ENCODE measurements at places on chromosomes 5 and 9.

- DNase-seq: no peak
Observed at GRCh38 chr5:137465930-137466329, 33.2 kb downstream of the SPOCK1 start.

GRCh38 chr5:148836272-148837250 is 10.2 kb downstream of the ADRB2 start:
- DNase-seq: no peak

DNA sequence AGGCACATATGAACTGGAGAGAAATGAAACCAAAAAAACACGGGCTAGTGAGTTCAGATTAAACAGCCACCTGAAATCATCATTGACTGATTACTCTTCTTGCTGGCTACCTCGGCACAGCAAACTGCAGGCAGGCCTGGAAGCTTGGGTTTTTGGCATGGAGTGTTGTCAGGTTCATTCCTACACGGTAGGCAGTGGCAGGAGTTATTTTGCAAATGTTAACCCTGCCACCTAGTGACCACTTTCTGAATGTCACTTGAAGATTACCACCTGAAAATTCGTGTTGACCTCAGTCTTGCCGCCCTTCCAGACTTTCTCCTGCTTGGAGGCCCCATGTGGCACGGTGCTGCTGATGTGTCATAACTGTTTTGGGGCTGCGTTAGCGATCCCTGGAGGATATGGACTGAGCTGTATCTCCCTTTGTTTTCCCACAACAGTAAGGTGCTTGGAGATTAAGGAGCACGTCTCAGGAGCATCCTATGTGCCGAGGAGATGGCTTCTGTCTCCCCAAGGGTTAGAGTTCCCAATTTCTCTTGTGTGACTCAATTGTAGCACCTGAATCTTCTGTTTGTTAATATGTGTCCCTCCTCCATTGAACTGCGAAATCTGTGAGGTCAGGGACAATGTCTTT is 12.7 kb upstream of the CD180 start:
- peak; percentile 13 for DNase-seq

DNA sequence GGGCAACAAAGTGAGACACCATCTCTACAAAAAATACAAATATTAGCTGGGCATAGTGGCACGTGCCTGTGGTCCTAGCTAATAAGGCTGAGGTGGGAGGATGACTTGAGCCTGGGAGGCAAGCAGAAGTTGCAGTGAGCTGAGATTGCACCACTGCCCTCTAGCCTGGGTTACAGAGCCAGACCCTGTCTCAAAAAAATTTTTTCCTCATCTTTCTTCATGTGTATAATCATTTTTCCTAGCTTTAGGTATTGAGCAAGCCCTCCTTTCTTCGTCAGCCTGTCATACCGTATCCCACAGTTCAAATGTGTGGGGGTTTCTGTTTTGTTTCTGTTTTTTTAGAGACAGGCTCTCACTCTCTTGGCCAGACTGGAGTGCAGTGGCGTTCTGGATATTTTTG is 41.3 kb downstream of the EHMT1 start:
- DNase-seq: no peak

DNA sequence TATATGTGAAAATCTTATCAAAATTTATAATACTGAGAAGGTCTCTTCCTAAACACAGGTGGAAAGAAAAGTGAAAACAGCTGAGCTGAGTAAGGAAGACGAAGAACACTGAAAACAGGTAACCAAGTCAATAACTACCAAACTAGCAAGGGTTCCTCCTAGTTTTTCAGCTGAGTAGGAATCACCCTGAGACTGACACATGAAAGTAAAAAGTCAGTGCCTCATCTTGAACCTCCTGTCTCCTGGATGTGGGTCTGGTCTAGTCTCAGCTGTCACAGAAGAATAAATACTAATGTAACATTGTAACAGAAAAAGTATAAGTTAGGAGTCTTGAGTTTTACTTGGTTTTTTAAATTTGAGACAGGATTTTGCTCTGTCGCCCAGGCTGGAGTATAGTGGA is 121.0 kb downstream of the MEF2C start:
- DNase-seq: no peak

- DNase-seq: no peak
Observed at GRCh38 chr9:129954868-129955550, 88.0 kb downstream of the FNBP1 start.

GRCh38 chr5:32523625-32524024 is 61.7 kb upstream of the SUB1 start:
- DNase-seq: no peak

DNA sequence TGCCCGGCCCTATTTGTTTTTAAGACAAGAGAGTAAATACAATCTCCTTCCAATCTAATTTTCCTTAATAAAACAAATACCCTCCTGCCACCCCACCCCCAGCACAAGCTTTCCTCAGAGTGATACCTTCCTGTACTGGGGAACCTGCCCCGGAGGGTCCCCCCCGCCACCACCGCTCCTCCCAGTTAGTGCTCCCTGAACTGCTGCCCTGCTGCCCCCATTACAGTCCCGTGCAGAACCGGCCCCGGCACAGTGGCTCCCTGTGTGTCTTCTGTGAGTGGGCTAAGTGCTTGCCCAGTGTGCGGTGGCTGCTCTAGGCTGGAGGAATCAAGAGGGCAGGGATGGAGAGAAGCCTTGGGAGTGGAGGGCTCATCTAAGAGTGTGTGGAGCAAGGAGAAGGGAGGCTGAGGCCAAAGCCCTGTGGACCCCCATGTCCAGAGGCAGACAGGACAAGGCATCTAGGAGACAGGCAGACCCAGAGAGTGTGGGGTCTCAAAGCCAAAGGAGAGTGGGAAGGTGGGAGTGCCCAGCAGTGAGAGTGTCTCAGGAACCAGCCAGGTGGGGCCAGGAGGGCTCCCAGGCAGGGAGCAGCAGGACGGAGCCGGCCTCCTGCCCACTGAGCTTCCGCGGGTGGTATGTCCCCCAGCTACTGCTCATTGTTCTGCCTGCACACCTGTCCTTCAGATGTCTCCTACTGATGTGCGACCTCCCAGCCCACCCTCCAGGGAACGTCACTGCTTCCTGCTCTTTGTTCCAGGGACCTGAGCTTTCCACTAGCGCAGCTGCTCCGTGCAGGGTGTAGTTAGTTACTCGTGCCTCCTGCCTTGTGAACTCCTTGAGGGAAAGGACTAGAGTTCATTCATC is 129.0 kb downstream of the DAB2IP start:
- DNase-seq: no peak

DNA sequence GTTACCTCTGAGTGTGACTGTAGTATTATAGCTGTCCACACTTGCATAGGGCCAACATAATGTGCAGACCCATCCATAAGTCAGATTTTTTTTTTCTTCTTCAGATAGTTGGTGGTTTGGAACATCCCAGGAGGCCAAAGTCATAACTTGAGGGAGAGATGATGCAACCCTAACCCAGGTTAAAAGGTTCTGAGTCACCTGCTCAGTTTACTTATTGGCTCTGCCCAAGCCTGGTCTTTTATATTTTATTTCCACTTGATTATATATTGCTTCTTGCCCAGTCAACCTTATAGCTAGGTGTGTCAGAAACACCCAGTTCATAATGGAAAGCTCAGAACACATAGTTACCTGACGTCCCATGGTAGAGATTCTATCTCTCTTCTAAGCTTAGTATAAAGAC is 113.1 kb upstream of the PCSK1 start:
- DNase-seq: no peak

GRCh38 chr9:100600521-100601079 is 22.7 kb downstream of the CAVIN4 start:
- no peak for DNase-seq

DNA sequence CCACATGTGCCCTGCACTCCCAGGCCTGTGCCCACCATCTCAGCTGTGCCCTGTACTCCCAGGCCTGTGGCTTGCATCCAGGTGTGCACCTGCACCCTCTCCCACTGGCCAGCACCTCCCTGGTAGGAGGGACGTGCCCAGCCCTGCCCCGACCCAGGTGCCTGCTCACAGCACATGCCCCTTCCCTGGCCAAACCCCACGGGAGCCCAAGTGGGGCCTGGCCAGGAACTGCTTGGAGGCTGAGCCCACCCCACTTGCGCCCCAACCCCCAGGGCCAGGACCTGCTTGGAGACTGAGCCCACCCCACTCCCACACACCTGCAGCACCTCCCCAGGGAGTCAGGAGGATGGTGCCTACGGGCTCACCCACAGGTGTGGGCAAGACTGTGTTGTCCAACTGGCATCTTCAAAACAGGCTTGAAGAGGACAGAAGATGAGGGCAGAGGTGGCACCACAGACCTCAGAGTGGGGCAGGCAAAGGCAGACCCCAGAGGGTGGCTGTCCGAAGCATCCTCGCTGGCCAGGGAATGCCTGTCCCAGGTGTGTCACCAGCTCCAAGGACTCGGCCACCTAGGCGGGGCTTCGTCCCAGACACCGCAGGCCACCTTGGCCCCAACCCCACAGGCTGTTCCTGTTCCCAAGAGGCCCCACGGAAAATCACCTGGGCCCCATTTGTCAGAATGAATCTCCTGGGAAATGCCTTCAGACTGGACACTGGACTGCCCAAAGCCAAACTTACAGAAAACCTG is 10.8 kb downstream of the ZDHHC11B start:
- DNase-seq: no peak

DNA sequence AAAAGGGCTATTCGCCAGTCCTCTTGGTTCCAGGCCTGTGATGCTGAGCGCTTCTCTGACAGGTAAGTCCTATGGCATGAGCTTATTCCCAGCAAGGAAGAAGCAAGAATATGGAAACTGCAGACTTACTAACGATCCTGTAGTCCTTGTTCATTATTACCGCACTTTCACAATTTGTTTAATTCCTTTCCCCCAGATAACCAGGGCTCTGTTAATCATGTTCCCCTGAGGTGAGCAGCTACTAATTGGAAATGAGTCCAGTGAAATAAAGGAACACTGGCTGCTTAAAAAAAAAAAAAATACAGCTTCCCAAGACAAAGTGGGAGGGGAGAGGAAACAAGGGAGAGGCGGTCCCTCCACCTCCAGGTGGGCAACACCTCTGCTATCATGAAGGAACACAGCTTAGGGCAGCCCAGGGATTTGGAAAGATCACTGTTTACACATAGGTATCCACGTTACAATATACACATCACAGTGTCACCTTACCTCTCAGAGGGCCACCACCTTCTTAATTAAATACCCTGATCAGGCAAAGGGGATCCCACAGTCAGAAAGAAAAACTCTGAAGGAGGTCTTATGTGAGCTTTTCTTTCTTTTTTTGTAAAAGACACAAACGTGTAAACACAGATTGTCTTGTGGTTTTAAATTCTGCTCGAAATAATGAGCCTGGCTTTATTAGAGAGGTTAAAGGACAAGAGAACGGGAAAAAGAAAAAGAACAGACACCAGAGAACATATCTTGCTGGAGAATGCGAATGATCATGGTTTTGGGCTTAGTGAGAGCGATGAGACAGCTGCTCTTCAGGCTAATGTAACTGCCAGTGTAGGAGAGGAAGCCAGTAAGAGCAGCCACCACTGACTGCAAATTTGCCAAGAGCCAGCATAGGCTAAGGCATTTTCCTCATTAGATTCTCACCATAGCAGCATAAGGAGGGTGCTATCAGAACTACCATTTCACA is 258.6 kb downstream of the CRB2 start:
- no peak for DNase-seq

- no peak for DNase-seq
Observed at GRCh38 chr9:79433703-79434102, 138.1 kb upstream of the TLE4 start.

DNA sequence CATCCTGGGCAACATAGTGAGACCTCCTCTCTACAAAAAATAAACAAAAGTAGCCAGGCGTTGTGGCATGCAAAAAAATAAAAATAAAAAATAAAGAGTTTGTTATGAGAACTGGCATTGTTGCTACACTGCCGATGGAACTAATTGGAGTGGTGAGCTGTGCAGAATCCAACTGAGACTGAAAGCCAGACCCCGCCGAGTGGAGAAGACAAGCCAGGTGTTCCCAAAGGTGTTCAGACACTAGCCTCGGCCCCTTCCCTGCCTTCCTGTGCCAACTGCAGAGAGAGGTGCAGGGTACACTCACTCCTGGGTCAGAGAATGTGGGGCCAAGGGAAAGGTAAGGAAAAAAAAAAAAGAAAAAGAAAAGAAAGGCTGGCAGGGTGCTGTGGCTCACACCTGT is 37.7 kb upstream of the WDR38 start:
- no peak for DNase-seq

DNA sequence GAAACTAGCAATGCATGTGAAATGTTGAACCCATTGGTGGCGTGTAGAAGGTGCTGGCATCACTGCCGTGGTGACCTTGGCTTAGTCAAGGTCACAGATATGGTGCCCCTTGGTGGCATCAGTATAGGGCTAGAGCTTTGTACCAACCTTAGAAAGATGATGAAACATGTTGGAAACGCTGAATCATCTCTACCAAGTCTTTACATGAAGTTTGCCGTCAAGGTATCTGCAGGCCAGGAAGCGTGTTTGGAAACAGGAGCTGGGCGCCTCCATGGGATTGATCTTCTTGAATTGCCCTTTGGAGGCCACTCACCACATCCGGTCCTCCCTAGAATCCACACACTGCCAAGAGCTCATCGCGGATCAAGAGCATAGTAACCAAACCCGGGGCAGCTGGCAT is 16.9 kb upstream of the BOD1 start:
- DNase-seq: no peak

DNA sequence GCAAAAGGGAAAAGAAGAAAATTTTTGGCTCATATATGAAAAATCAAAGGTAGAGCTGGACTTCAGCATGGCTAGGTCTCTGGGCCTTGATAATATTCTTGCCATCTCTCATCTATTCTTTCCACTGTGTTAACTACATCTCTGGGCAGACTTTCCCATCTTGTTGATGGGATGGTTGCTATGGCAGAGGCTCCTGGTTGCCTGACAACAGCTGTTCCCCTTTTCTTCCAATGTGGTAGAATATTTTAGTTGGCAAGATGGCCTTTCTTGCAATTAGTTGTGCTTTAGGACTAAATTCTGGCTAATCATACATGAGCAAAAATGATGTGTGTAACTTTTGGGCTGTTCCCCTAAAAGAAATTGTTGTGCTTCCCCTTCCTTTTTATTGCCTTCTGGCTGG is 40.2 kb upstream of the ARAP3 start:
- no peak for DNase-seq

DNA sequence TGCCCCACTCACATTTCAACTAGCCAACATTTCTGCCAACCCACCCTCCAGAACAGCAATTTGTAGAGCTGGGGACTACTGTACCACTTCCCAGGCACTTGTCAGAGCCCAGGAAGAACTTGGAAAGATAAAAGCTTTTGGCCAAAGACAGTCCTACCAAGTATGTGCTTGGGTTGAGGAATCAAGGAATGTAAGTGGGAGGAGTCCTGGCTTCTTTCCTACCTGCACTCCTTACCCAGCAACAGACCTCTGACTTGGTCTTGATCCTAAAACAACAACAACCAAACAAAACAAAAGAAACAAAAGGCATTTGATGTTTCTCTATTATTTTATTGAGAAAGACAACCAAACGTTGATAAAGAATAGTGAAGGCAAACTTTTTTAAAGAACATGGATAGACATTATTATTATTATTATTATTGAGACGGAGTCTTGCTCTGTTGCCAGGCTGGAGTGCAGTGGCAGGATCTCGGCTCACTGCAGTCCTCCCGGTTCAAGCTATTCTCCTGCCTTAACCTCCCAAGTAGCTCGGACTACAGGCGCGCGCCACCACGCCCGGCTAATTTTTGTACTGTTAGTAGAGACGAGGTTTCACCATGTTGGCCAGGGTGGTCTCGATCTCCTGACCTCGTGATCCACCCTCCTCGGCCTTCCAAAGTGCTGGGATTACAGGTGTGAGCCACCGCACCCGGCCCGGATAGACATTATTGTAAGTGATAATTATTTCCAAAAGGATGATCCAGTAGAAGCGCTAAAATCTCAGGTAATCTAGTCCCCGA is 33.5 kb downstream of the ANXA2R start:
- DNase-seq: no peak
